ENCODE measurements at places on chromosomes 5 and 9.

DNA sequence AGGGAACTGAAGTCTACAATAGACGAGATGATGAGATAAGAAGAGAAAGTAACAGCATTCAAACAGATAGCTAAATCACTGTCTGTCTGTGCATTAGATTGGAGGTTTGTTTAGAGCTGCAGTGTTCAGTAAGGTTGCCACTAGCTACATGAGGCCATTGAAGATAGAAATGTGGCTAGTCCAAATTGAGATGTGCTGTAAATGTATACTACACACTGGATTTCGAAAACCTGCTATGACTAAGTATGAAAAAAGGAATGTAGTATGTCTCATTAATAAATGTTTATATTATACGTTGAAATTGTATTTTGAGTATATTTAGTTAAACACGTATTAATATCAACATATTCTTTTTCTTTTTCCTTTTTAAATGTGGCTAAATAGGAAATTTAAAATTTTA is 142.1 kb downstream of the XRCC4 start:
- no peak for DNase-seq

GRCh38 chr9:463455-464171 is 248.9 kb downstream of the DOCK8 start:
- DNase-seq = no peak

DNA sequence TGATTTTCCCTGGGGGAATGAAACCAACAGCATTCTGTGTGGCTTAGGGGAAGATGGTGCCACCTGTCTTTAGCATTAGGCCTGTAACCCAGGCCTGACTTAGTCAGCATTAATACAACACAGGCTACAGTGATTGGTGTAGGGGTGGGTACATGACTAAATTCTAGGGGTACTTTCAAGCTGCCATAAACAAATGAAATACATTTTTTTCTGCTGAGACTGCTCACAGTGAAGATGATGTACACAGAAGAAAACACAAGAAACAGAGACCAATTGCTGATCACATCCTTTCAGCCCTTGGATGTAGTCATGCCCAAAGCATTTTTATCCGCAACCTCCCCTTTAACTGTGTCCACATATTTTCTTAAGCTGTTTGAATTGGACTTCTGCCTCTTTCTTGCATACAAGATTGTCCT is 527.2 kb downstream of the KCTD16 start:
- no peak for DNase-seq

GRCh38 chr5:54180630-54181031 is 129.7 kb downstream of the ARL15 start:
- no peak for DNase-seq

DNA sequence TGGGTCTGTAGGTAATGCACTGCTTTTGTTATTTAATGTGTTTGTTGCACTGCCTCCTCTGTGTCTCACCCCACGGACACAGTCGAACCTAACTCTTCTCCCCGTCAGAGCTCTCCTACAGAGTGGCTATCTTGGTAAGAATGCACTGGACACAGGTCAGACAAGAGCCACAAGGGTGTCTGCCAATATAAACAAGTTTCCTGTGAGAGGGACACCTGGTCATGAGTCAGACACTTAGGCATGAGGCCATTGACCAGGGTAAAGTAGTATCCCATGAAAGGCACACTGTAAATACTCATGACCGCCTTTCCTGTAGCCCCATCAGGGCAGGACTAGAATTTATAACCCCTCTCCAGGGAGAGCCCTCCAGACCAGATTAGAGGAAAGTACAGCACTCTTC is 115.5 kb downstream of the SLC12A2 start:
- DNase-seq = no peak

DNA sequence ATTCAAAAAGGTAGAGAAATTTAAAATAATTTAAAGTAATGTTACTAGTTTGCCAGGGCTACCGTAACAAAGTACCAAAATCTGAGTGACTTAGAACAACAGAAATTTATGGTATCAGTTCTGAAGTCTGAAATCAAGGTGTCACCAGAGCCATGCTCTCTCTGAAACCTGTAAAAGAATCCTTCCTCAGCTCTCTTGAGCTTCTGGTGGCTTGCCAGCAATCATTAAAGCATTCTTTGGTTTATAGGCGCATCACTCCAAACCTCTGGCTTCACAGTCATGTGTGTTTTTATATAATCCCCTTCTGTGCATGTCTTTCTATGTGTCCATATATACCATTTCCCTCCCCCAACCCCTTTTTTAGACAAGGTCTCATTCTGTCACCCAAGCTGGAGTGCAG is 220.3 kb downstream of the COX7C start:
- no peak for DNase-seq

DNA sequence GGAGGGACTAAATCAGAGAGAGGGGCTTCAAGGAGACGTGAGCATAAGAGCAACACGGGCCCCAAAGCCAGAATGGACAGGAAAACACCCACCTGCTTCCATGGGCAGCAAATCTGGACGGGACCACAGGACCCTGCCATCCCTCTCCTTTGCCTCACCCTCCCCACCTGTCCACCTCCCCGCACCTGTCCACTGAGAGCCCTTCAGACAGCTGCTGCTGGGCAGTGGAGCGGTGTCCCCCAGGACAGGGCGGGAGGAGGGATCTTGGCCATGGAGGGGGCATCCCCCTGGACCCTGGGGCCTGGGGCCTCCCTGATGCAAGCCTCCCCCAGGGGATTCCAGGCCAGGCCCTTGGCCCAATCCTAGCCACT is 2.6 kb downstream of the CCDC183 start:
- DNase-seq = no peak

DNA sequence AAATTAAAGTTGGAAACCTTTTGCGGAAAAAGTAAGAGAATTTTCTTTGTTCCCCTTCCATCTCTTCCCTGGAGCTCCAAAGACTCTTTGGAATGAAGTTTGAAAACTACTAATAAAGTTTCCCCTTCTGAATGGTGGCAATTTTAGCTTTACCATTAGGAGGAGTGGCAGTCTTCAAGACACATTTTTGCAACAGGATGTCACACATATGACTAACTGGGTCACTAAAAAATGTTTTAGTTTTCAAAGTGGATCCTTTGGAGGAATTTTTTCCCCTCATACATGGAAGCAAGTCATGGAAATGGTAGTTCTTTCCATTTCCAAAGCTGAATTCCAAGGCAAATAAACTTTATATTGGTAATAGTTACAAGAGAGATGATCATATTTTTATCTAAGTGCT is 15.6 kb downstream of the FBXO4 start:
- DNase-seq = no peak

DNA sequence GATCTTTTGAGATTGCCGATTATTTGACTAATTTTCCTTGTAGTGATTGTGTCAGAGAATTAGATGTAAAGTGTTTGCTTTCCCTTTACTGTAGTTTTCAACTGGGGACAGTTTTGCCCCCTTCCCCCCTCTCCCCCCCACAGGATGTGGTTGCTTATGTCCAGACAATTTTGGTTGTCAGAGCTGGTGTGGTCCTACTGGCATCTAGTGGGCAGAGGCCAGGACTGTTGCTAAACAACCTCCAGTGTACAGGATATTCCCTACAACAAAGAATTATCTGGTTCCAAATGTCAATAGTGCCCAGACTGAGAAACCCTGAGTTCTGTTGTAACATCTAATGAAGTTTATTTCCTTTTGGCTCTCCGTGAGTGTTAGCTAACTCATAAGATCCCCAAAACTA is 20.0 kb downstream of the TMEFF1 start:
- DNase-seq = no peak

DNA sequence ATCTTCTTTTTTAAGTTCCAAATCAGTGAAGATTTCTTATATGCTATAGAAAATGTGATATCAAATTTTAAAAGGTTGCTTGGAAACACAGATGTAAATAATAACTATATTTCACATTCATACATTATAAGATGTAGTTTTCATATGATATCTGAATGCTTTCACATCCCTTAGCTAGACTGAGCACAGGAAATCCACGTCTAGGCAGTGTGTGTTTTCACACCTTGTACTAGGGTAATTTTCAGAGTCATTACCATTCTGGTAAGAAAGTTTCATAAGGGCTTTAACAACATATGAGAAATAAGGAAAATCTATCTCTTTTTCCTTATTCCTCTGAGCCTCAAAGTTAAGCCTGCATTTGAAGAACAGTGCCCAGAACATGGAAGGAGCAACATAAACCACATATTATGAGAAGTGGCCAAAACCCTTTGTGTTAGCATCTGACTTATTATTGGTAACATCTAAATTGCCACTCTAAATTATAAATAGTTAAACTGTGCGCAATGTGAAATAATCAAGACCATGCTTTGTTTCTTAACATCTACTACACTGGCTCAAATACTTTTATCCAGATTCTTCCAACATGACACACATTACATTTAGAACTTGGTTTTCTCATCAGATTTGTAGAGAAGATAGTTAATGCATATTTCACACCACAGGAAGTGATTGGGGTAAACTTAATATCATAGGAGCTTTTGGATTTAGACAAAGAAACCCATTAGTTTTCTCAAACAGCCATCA is 113.3 kb downstream of the PPP2R2B start:
- DNase-seq = no peak

GRCh38 chr9:94676446-94677131 is 37.3 kb upstream of the FBP1 start:
- no peak for DNase-seq

DNA sequence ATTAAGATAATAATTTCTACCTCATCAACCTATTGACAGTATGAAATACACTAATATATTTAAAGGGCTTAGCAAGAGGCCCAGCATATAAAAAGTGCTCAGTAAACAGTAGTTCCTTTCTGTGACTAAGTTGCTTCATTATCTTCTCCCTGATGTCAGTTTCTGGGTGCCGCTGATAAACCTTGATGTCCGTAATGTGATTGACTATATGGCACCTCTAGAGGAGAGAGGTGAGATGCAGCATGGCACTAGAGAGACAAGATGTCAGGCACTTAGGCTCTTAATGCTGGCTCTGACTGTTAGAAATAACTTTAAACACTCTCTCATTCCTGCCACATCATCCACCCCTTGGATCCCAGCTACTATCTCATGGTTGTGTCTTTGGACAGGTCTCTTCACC is 455.9 kb upstream of the KLF4 start:
- no peak for DNase-seq

DNA sequence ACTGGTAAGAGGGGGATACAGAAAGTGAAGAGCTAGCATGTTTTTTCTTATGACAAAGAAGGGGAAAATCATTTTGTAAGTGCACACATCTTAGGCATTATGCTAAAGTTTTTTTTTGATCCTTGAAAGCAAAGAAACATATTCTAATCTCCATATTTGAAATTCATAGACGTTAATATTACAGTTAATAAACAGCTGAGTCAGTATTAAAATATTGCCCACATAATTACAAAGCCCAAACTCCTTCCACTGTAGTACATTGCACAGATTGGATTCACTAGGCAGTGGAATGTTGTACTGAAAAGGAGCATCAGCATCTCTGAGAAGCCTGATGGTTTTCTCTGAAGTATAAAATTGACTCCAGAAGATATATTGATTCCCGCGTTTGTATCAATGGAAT is 122.6 kb downstream of the ISOC1 start:
- no peak for DNase-seq

DNA sequence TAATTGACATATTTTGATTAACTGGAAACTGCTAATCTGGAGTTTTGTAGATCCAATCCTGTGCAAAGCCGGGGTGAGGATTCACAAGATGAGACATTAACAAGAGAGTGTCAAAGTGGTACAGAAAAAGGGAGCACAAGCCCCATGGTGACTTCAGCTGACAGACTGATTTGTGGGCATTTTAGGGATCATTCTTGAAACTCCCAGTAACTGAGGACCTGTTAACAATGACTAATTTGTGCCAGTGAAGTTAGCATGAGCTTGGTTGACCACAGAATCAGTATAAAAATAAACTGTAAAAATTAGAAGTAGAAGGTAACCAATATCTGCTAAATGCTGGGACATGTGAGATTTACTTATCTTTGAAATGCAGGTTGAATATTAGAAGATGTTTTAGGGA is 1578.3 kb downstream of the EFNA5 start:
- DNase-seq = no peak

GRCh38 chr5:5591567-5591966 is 169.1 kb downstream of the ICE1 start:
- DNase-seq = no peak

GRCh38 chr9:96663506-96664120 is 8.5 kb upstream of the PRXL2C start:
- no peak for DNase-seq

- no peak for DNase-seq
Measured at GRCh38 chr9:70121818-70122436, 78.3 kb downstream of the MAMDC2 start.

DNA sequence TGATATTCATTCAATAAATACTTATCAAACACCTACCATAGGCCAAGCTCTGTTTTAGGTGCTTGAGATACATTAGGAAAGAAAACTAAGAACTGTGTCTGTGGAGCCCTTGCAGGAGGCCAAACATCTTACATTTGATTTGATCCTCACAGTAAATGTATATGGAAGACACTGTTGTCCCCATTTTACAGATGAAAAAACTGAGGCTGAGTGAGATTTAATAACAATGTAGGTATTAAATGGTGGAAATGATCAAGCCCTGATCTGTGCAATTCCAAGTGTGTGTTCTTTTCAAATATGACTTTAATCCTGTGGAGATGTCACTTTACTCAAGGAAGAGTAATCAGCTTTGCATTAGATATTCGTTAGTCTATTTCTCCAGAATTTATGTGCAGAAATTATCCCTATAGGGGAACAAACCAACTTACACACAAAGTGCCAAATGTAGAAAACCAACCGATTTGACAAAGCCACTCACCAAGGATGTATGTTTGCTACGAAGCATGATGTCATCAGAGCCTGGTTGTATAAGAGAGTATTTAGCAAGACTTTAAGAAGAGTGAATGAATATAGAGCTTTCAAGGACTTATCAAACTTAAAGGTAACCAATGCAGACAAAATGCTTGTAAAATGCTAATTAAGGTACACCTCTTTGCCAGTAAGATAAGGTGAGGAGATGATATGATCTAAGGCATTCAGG is 153.9 kb upstream of the NFIB start:
- no peak for DNase-seq

DNA sequence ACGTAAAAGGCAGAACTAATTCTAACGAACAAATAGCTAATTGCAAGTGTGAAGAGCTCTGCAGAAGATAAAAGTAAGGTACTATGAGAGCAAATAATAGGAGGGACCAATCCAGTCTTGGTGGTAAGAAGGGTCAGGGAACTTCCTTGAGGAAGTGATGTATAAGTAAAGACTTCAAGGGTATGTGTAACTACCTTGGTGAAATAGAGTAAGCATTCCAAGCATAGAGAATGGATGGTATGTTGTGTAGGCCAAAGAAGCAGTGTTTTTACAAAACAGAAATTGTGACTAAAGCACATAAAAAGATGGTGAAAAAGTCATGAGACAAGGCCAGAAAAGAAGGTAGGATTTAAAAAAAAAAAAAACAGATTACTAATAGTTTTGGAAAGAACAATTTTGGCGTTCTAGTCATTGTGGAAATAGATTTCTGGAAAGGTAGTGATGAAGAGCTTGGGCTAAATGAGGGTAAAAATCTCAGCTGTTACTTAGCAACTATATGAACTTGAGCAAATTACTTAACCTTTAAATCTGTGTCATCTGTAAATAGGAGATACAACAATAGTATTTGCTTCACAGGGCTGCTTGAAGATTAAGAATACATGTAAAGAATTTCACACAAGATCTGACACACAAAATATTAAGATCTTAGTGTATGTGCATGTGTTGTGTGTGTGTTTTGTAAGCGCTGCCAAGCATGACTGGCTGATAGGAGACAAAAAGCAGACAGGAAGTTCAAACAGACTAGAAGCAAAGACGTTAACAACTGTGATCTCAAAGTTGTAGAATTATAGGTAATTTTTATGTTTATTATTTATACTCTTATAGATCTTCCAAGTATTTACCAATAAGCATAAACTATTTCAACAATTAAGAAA is 73.5 kb downstream of the NR6A1 start:
- DNase-seq = no peak
